ENCODE measurements at places on chromosomes 2 and 18. TPM values are rescaled to one million over a fixed set of nuclear protein-coding genes. Genes with fewer than 3 reads are reported as not detected.

Gene DSG4
- not detected for total RNA-seq

DNA sequence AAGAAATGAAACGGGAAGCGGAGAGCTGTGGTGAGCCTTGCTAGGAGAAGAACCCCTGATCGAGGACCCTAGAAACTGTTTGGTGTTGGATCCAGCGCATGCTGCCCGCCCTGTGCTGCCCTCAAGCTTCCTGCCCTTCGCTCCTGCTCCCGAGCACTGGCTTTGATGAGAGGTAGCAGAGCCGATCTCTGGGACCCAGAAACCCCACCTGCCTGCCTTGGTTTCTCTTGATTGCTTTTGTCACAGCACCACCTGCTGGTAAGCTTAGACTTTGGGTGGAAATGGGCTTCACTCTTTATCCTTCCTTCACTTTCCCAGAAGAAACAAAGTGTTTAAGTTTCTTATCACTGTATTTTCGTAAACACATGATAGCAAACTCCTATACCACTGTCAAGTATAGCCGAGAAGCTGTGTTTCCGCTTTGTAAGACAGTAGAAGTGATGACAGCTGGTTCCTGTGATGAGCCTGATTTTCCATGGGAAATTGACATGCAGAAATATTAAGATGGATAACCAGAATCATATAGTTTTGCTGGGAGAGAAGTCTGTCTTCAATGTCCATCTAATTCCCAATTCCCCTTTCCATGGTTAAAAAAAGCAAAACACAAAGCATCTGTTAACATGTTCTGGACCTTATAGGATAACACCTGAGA is 267.4 kb downstream of the PHLPP1 start:
- peak; percentile 44 for DNase-seq

GRCh38 chr18:65363911-65364632 is 386.7 kb upstream of the CDH7 start:
- no peak for DNase-seq

GRCh38 chr18:34929336-34929780 is 111.9 kb upstream of the MAPRE2 start:
- peak; percentile 81 for DNase-seq

DNA sequence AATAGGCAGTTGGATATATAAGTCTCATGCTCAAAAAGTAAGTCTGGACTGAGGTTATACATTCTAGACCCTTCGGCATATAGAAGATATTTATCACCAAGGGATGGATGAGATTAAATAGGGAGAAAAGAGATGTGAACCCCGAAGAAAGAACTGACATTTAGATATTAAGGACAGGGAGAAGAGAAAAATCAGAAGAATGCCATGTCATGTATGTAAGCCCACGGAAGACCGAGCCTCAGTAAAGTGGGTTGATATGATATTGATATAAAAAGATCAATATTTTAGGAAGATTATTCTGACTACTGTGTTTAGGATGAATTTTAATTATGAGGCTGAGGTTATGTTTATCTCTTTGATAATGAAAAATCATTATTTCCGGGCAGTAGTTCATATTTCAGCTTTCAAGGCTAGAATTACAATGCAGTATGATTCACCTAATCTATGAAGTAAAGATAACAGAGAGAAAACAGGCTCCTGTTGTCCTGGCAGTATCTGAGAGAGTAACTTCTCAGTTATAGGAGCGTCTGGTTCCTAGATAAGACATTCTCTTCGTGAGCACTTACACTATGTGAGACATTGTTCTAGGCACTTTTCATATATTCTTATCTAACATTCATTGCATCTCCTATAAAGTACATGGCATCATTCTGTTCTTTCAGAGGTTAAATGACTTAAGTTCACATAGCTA is 83.0 kb downstream of the UBR3 start:
- no peak for DNase-seq

DNA sequence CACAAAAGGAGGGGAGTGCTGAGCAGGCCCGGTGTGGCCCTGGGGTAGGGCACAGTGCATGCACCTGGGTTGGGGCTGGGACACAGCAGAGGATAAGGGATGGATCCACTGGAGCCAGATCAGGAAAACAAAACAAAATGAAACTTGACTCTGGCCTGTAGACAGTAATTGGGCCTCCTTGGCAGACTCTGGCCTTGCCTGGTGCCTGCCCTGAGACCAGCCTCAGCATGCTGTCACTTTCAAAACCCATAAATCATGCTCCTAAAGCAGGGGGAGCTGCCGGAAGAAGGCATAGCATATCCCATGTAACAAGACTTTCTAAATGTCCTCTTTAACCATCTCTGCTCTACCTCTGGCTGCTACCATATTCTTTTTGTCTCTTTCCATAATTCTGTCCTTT is 61.1 kb upstream of the IGFBP5 start:
- DNase-seq: no peak

DNA sequence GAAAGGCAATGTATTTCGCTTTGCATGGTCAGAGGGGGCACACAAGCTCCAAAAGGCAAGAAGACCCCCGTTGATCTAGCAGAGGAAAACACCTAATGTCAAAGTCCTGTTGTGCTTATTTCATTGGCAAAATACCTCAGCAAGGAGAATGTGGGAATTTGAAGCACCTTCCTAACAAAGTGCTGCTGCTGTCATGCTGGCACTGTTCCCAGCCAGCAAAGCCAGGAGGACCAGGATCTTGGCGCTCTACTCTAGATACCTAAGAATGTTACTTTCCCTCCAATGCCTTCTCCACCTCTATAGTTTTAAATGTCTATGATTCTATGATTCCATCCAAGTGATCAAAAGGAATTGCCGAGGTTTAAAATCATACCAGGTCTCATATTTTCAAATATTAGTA is 867.9 kb upstream of the POU3F3 start:
- no peak for DNase-seq

- DNase-seq: no peak
These were observed 127.3 kb upstream of the TACR1 start for GRCh38 chr2:75326645-75327044.

Data from HT1080 (cell line).